ENCODE measurements at places on chromosomes 5 and 9.

DNA sequence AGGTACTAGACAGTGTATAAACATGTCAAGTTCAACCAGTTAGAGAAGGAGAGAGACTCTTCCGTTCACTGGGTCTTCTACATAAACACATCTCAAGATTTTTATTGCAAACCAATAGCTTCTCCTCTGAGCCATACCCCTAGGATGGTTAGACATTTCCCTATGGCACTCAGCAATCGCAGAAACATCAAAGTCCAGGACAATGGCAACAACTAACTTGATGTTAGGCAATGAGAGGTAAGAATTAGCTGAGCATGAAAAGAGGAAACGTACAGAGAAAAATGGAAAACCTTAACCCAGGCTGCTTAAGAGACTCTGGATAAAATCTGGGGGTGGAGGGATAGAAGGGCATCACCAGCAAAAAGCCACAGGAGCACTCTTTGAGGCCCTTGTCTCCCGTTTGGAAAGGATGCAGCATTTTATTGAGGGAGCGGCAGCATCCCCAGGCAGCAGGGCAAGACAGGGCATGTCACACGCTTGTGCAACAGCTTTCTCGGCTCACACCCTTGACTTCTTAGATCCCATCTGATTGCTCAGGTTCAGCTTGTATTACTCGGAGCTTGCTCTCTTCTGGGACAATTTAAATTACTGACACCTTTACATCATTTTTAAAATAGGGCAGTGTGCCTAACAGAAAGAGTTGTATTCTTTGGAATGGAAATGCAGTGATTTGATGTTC, 8.6 kb upstream of the PSAT1 start:
- DNase-seq: no peak

DNA sequence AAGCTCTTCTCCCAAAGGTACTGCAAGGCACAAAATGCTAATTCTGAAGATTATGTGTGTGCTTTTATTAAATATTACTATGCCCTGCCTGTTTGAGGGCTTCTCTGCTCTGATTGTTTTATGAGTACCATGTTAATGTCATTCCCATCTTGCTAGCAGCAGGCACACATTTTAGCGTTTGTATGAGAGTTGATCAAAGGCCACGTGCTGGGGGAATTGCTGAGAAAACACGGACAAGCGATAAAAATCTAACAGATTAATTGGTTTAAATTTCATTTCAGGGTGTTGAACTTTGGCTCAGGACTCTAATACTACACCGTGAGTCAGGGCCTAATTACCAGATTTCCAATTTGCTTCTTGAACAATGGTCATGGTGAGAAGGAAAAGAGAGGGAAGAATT, 298.4 kb downstream of the EBF1 start:
- DNase-seq: no peak

DNA sequence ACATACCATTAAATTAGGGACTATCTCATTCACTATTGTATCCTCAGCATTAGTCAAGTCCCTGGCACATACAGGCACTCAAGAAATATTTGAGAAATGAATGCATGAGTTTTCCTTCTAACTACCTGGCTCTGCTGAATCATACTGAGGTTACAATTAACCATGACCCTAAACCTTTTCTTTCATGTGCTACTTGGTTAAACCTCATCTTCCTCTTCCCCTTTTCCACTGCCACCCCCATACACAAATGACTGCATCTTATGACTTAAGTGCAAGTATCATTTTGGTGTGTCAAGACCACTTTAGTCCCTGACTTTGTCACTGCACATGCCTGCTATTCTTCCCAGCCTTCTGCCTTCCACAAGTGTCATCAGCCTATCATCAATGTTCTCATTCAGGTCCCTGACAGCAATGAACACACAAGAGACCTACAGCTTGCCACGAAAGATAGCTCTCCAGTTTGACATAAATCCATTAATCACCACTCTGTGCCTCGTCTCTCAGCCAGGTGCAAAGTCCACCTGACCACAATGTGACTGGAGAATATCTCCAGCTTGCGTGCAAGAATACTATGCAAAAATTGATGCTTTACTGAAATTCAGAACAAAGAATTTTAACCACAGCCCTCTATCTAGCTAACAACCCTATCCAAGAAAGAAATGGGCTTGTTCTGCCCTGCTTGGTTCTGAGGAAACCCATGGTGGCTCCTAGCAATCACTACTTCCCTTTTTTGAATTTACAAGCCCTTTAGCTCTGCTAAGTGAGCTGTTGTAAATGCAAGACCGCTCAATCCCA, 74.5 kb downstream of the MAPKAP1 start:
- DNase-seq: no peak

DNA sequence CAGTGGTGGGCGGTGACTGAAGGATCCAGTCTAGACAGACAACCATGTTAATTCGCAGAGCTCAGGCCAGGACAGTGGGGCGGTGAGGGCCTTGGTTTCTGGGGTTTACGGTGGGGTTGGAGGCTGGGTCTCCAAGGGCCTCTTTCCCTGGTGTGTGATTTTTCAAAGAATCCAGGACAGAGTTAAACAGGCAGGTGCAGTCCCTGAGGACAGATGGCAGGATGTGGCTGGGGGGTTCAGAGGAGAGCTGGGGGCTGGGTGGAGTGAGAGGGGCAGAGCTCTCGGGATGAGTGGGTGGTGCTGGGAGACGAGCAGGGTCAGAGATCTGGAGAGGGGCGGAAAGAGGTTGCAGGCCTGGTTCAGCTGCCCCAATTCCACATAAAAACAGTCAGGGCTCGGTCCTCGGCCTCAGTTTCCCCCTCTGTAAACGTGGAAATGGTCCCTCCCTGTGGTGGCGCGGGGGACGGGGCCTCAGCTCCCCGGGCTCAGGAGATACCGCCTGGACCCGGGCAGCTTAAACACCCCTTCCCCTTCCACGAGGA, 145.9 kb downstream of the GAPVD1 start:
- no peak for DNase-seq

GRCh38 chr9:9949368-9949767, 663.4 kb downstream of the PTPRD start:
- DNase-seq: no peak

- DNase-seq: no peak
Observed at GRCh38 chr9:133536080-133536479, 1.6 kb downstream of the ADAMTSL2 start.

GRCh38 chr9:101530076-101530711, 3.5 kb upstream of the RNF20 start:
- DNase-seq: no peak

GRCh38 chr5:4661836-4662235, 478.3 kb upstream of the ADAMTS16 start:
- DNase-seq: no peak

DNA sequence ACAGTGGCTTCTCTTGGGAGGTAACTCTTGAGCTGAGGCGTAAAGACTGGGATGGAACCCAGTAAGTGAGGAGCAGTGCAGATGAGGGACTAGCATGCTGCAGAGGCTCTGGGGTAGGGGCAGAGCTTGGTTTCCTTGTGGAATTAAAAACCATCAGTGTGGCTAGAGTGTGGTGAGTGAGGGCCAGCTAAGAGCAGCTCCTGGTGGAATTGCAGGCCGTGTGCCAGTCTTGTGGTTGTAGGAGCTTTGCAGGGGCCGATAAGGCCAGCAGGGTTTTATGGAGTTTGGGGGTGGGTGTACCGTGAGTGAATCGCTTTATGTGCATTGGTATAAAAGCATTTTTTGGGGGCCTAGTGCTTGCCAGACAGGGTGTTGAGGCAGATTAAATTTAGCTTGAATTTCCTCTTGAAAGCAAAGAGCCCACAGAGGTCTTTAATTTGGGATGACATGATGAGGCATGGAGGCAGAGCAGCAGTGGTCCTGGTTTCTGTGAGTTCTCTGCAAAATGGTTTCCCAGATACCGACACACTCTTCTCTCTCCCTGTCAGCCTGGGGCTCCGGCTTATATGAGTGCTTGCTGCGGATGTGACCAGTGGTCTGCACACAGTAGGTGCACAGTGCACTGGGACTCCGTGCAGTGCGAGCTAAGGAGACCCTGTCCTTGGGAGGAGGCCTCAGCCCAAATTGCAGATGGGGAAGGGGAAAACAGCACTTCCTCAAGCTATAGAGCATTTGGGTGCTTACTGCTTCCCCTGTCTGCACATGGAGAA, 176.4 kb upstream of the PITX1 start:
- DNase-seq: no peak

- DNase-seq: no peak
Observed at GRCh38 chr5:40630126-40630525, 49.6 kb upstream of the PTGER4 start.

DNA sequence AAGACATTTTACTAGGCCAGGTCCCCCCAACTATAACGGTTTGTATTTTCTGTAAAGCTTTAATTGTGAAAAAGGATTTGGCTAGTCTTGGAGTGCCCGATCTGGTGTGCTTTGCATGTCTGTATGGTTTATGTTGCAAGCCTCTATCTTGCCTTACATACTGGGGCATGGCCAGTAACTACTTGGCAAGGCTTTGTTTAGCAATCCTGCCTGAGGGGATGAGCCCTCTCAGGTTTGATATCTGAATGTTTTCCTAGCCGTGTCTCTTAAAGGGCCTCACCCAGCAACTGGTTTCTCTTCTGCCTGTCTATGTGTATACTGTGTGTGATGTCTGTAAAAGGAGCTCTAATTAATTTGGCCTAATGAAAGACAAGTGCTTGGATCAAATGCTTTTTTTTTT, 61.3 kb upstream of the SPINK5 start:
- DNase-seq: no peak

GRCh38 chr5:36815871-36816270, 60.7 kb upstream of the NIPBL start:
- no peak for DNase-seq

DNA sequence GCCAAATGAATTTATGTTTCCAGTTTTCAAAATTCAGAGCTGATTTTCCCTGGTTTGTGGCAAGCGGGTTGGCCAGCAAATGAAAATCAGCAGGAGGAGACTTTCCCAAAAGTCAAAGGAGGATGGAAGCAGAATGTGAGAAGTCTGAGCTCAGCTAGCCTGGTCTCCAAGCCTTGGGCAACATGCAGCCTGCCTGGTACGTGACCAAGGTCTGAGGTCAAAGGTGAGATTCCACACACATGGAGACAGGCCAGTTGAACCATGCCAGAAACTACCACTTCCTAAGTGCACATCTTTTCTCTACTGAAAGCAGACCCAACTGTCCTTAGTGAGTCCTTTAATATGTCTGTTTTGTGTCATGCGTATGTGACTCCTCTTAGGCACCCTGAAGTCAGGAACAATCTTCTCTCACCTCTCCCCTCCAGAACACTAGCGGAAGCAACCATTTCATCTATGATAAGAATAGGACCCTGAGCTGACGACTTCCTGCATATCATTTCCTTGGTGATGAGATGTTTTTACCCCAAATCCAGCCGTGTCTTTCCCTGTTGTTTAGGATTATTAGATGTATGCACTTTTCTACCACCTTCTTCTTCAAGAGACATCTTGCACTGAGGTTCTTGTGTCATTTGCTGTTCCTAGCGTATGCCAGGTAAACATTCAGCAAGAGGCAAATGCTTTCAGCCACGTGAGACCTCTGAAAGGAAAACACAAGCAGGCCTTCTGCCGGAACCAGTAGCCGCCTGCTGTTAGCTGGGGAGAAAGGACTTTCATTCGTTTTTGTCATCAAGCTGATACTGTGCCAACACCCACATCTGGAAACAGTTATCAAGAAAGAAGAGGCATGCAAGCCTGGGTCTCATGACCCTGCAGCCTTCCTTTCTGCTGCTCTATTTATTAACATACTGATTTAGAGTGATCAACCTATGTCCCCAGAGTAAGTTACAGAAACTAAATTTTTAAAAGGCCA, 9.7 kb upstream of the TGFBI start:
- DNase-seq: no peak

GRCh38 chr9:84617411-84618029, 52.0 kb upstream of the NTRK2 start:
- DNase-seq: no peak

GRCh38 chr5:35856765-35857351, at the start of gene IL7R:
Gene IL7R, plus strand, starts transcription at chr5:35856891. Its CDS starts 87 bp downstream, at chr5:35856978.
- DNase-seq: no peak

DNA sequence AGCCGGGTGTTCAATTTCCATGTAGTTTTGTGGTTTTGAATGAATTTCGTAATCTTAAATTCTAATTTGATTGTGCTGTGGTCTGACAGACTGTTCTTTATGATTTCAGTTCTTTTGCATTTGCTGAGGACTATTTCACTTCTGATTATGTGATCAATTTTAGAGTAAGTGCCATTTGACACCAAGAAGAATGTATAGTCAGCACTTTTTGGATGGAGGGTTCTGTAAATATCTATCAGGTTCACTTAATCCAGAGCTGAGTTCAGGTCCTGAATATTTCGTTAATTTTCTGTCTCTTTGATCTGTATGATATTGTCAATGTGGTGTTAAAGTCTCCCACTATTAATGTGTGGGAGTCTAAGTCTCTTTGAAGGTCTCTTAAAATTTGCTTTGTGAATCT, 944.9 kb downstream of the TLE4 start:
- DNase-seq: no peak

- no peak for DNase-seq
Observed at GRCh38 chr5:115847290-115847689, 5.6 kb downstream of the AP3S1 start.

GRCh38 chr9:128298535-128299482, 22.7 kb downstream of the SWI5 start:
- no peak for DNase-seq

- DNase-seq: no peak
Observed at GRCh38 chr9:61669352-61669751, 479.5 kb downstream of the SPATA31A7 start.

- no peak for DNase-seq
Observed at GRCh38 chr5:41148448-41148847, 64.9 kb downstream of the C6 start.

GRCh38 chr9:504921-505740, 290.5 kb downstream of the DOCK8 start:
- DNase-seq: no peak

- no peak for DNase-seq
Observed at GRCh38 chr9:131595696-131596429, 50.5 kb downstream of the PRRT1B start.

- DNase-seq: no peak
Observed at GRCh38 chr9:22103685-22104575, 94.8 kb upstream of the CDKN2B start.

DNA sequence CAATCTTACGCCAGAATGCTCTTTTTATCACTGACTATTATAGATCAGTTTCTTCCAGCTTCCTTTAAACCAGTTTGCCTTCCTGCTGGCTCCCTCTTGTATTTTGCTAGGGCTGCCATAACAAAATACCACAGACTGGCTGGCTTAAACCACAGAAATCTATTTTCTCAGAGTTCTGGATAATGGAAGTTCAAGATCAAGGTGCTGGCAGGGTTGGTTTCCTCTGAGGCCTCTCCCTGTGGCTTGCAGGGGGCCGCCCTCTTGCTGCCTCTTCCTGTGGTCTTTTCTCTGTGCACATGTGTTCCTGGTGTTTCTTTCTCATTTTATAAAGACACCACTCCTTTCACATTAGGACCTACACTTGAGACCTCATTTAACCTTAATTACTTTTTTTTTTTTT, 6.8 kb upstream of the FXN start:
- no peak for DNase-seq

GRCh38 chr5:115578657-115579056, 23.6 kb downstream of the TICAM2 start:
- no peak for DNase-seq

- no peak for DNase-seq
Observed at GRCh38 chr5:43851741-43852140, 248.8 kb downstream of the NNT start.

GRCh38 chr5:113425909-113426308, 8.9 kb downstream of the TSSK1B start:
- no peak for DNase-seq

GRCh38 chr5:159874263-159874662, 42.0 kb upstream of the ADRA1B start:
- no peak for DNase-seq
